Testis (tissue), 5 donors: ENCODE measurements at places on chromosomes 12 and 14. TPM values are rescaled to one million over a fixed set of nuclear protein-coding genes. Genes with fewer than 3 reads are reported as not detected.

The SIX6 gene
- 0.39 TPM for total RNA-seq

The TRPV4 gene
- total RNA-seq = 1.3 TPM

DNA sequence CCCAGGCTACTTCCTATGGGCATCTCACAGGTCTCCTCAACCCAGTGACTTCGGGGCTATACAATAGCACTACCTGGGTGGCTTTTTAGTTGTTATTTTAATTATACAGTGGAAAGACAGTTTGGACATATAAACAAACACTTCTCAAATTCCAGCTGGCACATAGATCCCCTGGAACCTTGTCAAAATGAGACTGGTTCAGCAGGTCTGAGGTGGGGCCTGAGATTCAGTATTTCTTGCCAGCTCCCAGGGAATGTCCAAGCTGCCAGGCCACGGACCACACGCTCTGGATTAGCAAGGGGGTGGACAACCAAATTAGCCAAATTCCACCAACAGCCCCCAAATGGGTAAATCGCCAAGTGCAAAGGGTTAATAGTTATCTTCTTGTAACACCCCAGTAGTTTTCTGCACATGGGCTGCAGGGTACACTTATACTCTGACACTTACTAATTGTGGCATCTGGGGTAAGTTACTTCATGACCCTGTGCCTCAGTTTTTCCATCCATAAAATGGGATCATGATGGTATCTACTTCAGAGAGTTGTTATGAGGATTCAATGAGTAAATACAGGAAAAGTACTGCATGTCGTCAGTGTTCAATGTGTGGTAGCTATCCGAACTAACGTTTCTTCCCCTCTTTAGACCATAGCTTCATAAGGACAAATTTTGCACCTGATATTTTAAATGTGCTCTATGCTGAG lies 789.4 kb upstream of the TBX3 start:
- H3K36me3 ChIP-seq = no peaks in the 10 kb centered on the region
- H3K27ac ChIP-seq = no peak overlapping the region
- DNase-seq = no peak
- no peaks in the 10 kb centered on the region for H3K27me3 ChIP-seq
- H3K4me3 ChIP-seq = no peak overlapping the region

The IL31 gene
- not detected for total RNA-seq

The IKBIP gene
- total RNA-seq = 7.4 TPM

- H3K4me1 ChIP-seq = no peaks in the 10 kb centered on the region
- no peaks in the 10 kb centered on the region for H3K36me3 ChIP-seq
- H3K4me3 ChIP-seq = no peak overlapping the region
- H3K27ac ChIP-seq = no peak overlapping the region
Observed at GRCh38 chr12:7602277-7602676, 63.4 kb downstream of the APOBEC1 start.

DNA sequence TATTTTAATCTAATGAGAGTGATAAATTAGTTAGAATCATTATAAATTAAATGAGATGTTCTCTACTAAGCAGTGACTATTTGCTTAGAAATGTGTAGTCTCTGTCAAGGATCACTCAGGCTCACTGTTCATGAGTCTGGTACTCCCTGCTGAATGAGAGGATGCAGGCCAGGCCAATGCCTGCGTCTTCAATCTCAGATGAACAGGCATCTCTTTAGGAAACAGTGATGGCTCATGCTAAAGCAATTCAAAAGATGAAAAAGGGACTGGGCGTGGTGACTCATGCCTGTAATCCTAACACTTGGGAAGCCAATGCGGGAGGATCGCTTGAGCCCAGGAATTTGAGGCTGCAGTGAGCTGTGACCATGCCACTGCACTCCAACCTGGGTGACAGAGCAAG lies 106.8 kb downstream of the ZFC3H1 start:
- no peak overlapping the region for H3K27ac ChIP-seq
- H3K4me3 ChIP-seq = no peak overlapping the region
- DNase-seq = no peak
- H3K36me3 ChIP-seq = no peaks in the 10 kb centered on the region
- peaks cover 12% of the 10 kb centered on the region for H3K4me1 ChIP-seq
- no peaks in the 10 kb centered on the region for H3K27me3 ChIP-seq

The KRT71 gene
- 0.12 TPM for total RNA-seq

DNA sequence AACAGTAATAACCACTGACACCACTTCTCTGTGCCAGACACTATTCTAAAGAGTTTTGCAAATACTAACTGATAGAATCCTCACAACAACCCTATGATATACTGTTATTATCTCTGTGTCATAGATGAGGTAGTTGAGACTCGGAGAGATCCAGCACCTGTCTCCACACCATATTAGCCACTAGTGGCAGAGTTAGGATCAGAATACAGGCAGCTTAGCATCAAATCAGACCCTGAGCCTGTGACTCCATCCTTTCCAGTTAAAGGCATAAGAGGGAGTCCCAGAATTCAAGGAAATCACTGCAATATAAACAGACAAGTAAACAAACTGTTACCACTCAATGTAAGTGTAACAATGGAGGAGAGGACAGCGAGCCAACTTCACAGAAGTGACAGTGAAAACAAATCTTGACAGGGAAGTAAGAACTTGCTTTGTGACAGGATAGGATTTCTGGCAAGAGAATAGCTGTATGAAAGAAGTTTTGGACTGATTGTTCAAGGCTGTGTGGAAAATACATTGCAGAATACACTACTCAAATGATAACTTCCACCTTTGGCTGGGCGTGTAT lies 11.7 kb upstream of the NAP1L1 start:
- no peaks in the 10 kb centered on the region for H3K4me1 ChIP-seq
- DNase-seq = no peak
- H3K27me3 ChIP-seq = no peaks in the 10 kb centered on the region
- H3K36me3 ChIP-seq = no peaks in the 10 kb centered on the region

DNA sequence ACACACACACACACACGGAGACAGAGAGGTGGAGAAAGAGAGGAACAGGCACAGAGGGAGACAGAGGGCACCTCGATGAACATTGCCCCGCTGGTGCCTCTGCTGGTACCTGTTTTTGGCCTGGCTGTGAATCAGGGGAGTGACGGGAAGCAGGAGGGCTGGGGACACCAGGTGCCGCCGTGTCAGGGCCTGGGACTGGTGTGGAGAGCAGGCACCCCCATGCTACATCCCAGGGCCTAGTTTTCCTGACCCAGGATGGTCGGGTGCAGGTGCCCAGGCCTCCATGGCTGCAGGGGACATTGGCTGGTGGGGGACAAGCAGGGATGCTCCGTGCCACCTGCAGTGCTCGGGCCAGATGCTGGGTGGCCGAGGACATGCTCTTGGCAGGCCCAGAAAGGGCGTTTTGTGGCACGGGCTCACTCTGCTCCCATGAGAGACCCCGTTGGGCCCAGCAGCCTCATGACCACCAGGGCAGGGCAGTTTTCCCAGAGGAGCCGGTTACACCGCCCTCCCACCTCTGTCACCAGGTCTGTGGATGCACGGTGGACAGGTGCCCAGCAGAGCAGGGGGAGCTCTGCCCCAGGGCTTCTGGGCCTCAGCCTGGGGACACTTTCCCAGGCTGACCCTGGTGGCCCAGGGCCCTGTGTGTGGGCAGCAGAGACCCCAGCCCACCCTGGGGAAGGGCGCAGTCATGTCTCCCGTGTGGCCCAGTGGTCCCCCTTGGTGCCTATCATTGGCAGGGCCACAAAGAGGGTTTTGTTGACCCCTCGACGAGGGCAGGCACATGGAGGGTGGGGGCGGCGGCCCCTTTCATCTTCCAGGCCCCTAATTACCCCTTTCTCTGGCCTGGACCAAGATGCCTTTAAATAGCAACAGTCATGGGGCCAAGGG lies 207.5 kb upstream of the RTL1 start:
- peaks cover 4% of the 10 kb centered on the region for H3K4me1 ChIP-seq
- H3K4me3 ChIP-seq = no peak overlapping the region
- H3K36me3 ChIP-seq = no peaks in the 10 kb centered on the region
- no peak overlapping the region for H3K27ac ChIP-seq
- no peaks in the 10 kb centered on the region for H3K27me3 ChIP-seq
- peak; percentile 9 for DNase-seq

GRCh38 chr12:50221228-50222008 lies 54.2 kb upstream of the CERS5 start:
- peaks cover 8% of the 10 kb centered on the region for H3K4me1 ChIP-seq
- no peaks in the 10 kb centered on the region for H3K36me3 ChIP-seq
- H3K27me3 ChIP-seq = no peaks in the 10 kb centered on the region
- peak overlapping the region; percentile 15 for H3K4me3 ChIP-seq

GRCh38 chr12:92138626-92139025 lies 7.0 kb downstream of the BTG1 start:
- no peak overlapping the region for H3K4me3 ChIP-seq
- H3K27me3 ChIP-seq = no peaks in the 10 kb centered on the region
- no peaks in the 10 kb centered on the region for H3K36me3 ChIP-seq
- peaks cover 11% of the 10 kb centered on the region for H3K4me1 ChIP-seq

DNA sequence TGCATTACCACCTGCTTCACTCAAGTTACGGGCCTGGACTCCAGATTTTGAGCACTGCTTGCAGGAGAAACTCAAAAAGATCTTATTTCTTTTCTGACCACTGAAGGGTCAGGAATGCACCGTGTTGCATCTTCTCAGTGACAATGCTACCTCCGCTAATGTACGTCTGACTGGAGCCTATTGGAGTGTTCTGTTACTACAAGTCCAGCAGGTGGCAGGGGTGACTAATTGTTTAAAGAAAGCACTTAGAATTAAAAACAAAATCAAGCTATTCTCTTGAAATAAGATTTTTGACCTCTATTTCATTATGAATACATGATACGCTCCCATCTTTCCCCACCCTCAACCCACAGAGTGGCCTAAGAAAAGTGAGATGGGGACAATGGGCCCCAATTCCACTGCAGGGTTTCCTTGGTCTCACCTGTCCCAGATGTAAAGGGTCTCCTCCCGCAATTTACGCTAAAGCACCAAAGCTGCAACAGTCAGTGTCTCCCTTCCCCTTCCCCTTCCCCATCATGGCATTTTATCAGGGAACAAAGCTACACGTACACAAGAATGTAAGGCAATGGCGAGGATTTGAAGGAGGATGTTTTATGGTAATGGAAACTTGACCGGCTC lies 2.2 kb downstream of the TBPL2 start:
- no peak overlapping the region for H3K27ac ChIP-seq
- H3K27me3 ChIP-seq = no peaks in the 10 kb centered on the region
- no peaks in the 10 kb centered on the region for H3K36me3 ChIP-seq

DNA sequence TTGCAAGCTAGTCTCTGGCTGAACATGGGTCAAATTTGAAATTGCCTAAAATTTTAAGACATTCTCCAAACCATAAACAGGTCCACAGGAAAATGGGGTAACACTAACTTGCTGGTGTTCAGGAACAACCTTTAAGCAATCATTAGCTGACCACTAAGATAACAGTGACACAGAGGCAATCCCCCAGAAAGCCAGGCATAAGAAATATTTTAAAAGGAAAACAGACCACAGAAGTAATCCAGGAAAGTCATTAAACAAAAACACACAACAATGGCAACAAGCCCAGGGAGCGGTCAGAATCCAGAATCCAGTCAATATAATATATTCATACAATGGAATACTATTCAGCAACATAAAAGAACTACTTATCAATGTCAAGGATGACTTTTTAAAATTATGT lies 59.1 kb downstream of the LRP6 start:
- no peak for DNase-seq
- H3K4me3 ChIP-seq = no peak overlapping the region
- no peak overlapping the region for H3K27ac ChIP-seq
- H3K27me3 ChIP-seq = no peaks in the 10 kb centered on the region
- no peaks in the 10 kb centered on the region for H3K4me1 ChIP-seq

- H3K36me3 ChIP-seq = no peaks in the 10 kb centered on the region
- H3K4me1 ChIP-seq = no peaks in the 10 kb centered on the region
- H3K27me3 ChIP-seq = no peaks in the 10 kb centered on the region
- H3K27ac ChIP-seq = no peak overlapping the region
- H3K4me3 ChIP-seq = peak overlapping the region; percentile 51
Observed at GRCh38 chr12:51590347-51591015, 552 bp upstream of the SCN8A start.

DNA sequence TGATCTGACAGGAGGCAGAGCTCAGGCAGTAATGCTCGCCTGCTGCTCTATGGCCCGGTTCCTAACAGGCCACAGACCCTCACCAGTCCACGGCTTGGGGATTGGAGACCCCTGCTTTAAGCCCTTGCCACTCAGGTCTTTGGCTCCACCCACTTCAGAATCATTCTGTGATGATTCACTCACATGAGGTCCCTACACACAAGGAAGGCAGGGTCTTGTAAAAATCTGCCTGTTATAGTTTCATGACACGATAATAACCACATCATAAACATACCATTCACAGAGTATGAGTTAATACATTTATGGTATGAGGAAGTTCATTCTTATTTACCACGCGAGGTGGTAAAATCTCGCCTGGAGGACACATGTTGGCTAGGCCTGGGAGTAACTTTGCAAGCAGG lies 29.0 kb upstream of the MAX start:
- no peaks in the 10 kb centered on the region for H3K4me1 ChIP-seq
- no peak for DNase-seq
- H3K27me3 ChIP-seq = no peaks in the 10 kb centered on the region
- no peak overlapping the region for H3K4me3 ChIP-seq
- H3K27ac ChIP-seq = no peak overlapping the region

The NPFF gene
- not detected for total RNA-seq

The RNASE7 gene
- total RNA-seq = 0.43 TPM

The ITGB7 gene
- total RNA-seq = 1.2 TPM

- H3K27ac ChIP-seq = no peak overlapping the region
- peaks cover 19% of the 10 kb centered on the region for H3K4me1 ChIP-seq
- H3K4me3 ChIP-seq = no peak overlapping the region
Observed at GRCh38 chr12:118055144-118055557, 5.8 kb downstream of the WSB2 start.

The POTEM gene
- total RNA-seq = 67.0 TPM

GRCh38 chr12:41407232-41407799 lies 219.2 kb downstream of the PDZRN4 start:
- no peaks in the 10 kb centered on the region for H3K27me3 ChIP-seq
- no peaks in the 10 kb centered on the region for H3K4me1 ChIP-seq
- H3K27ac ChIP-seq = no peak overlapping the region
- DNase-seq = no peak
- H3K4me3 ChIP-seq = no peak overlapping the region
- no peaks in the 10 kb centered on the region for H3K36me3 ChIP-seq

The CLEC14A gene
- total RNA-seq = 9.7 TPM

DNA sequence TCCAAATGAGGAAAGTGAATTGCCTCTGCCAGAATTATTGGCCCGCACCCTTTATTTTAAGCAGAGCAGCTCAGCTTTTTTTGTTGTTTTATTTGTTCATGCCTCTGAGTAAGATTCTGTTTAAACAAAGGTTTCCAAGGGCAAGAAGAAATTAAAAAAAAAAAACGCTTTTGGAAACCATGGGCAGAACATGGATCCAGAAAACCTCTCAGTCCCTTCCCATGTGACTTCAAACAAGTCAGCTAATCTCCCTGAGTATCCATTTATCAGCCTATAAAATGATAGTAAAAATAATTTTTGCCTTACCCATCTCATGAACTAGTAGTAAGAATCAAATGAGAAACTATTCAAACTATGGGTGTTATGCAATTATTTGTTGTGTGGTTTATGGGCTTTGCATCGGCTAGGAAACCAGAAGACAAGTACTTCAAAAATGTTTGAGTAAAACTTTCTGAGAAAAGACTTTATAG lies 27.6 kb downstream of the KITLG start:
- DNase-seq = no peak
- H3K27me3 ChIP-seq = no peaks in the 10 kb centered on the region
- peaks cover 30% of the 10 kb centered on the region for H3K4me1 ChIP-seq
